ENCODE measurements at places on chromosomes 16 and 17.

GRCh38 chr17:79435296-79435695, 175.6 kb downstream of the RBFOX3 start:
- DNase-seq: no peak

- DNase-seq: no peak
Observed at GRCh38 chr17:77693776-77694175, 264.7 kb upstream of the TNRC6C start.

DNA sequence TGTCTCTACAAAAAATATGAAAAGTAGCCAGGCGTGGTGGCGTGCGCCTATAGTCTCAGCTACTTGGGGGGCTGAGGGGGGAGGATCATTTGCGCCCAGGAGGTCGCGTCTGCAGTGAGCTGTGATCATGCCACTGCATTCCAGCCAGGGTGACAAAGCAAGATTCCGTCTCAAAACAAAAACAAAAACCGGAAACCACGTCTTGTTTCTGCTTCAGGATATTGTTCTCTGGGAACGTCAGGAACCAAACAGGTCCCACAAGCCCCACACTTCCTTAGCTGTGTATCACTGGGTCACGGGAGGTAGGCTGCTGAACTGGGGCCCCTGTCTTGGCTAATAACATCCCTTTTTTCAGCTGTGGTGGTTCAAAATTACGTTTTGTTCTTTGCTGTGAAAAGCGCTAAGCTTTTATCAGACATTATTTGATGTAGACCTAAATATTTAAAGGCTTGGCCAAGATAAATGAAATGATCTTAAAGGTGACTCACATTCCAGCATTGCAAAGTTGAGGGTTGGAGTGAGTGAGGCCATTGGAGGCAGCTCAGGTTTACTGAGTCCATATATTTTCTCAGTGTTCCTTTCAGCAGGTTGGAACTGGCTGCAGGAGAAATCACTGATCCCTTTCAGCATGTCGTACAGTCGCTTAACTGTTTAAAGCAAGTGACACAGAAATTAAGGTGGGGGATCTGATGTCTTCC, 16.4 kb upstream of the SEC14L1 start:
- DNase-seq: no peak

- DNase-seq: no peak
Observed at GRCh38 chr16:67943619-67944504, at the start of gene LCAT. TSS of gene LCAT (minus strand) at chr16:67944120. CDS start at chr16:67944101, 19 bp downstream.

- no peak for DNase-seq
Observed at GRCh38 chr17:1948517-1948825, 76.7 kb downstream of the RTN4RL1 start.

DNA sequence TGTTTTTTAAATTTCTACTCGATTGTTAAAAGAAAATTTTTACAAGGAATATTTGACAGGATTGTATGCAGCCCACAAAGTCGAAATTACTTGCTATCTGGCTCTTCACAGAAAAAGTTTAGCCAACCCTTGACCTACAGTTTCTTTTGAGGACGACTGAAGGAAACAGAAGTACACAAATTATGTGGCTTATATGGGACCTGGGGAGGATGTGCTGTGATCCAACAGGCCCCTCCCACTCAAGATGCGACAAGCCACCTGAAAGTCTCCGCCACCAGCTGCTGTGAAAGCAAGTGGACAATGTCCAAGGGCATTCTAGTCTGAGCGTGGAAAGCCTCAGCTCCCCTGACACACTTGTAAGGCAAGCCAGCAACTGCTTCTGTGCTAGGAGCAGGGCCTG, 42.4 kb upstream of the SLC25A19 start:
- no peak for DNase-seq
